ENCODE measurements at places on chromosomes 16 and 17. TPM values are rescaled to one million over a fixed set of nuclear protein-coding genes. Genes with fewer than 3 reads are reported as not detected.

DNA sequence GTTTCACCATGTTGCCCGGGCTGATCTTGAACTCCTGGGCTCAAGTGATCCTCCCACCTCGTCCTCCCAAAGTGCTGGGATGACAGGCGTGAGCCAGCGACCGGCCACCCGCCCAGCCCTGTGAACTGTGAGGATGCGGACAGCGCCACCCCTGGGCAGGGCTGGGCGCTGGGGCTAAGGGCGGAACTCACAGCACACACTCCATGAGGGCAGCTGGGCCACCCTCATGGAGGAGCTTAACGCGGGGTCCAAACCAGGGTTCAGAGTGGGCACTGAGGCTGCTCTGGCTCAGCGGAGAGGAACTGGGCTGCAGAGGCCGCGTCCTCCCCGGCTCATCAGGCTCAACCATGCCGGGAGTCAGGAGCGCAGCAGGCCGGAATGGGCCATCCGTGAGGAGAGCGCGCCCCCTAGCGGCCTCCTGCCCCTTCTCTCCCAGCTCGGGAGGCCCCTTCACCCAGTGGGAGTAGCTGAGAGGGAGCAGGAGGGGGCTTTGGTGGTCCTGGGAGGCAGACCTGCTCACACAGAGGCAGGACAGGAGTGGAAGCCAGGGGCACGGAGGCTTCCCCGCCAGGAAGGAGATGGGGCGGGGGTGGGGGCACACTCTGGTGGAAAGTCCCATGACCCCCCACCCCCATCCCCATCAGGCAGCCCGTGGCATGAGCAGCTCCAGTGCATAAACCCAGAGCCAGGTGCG is 13.8 kb downstream of the CORO7 start:
- peaks cover 7% of the 10 kb centered on the region for H3K4me1 ChIP-seq
- peak; percentile 79 for DNase-seq
- no peak overlapping the region for H3K4me3 ChIP-seq
- H3K36me3 ChIP-seq: peaks cover 12% of the 10 kb centered on the region
- H3K27ac ChIP-seq: no peak overlapping the region

DNA sequence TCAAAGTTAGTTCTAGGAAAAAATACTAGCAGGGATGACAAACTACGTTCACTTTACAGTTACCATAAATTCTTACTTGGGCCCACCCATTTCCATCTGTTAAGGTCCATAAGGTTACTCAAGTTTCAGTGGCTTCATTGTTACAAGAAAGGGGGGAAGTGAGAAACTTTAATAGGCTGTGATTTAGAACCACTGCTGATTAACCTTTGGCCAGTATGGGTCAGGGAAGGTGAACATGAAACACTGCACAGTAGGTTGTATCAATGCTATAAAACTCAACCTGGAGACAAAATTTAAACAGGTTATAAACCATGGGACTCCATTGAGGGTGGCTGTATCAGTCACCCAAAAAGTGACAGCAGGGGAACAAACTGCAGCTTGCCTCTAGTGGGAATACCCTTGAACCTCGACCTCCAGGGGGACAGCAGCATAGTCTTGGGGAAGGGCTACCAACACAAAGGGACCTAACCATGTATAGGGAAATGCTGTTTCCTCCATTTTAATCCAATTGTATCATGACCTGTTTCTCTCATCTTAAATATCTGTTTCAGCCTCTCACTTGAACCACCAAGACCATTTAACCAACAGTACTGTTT is 10.4 kb downstream of the PTRH2 start:
- no peak overlapping the region for H3K4me3 ChIP-seq
- DNase-seq: no peak
- peaks cover 32% of the 10 kb centered on the region for H3K4me1 ChIP-seq
- peaks cover 34% of the 10 kb centered on the region for H3K36me3 ChIP-seq

DNA sequence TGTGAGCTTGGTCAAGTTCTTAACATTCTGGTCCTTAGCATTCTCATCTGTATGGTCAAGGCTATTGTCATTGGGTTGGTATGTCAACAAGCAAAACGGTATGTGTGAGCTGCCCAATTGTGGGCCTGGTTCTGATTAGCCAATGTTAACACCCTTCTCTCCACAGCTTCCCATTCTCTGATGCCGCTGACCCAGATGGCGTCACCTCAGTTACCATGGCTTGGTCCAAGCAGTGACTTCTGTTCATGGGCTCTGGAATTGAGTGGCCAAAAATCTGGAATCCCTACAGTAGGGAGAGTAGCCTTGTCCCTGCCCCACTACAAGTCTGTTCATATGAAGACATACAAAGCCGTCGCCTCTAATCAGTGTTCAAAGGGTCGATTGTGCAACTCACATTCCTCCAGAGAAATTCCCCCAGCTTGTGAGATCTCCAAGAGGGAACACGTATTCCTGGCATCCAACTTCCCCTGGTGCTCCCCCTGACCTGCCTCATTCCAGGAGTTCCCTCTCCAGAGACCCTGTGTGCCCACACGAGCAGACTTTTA is 15.8 kb downstream of the TMEM98 start:
- no peak overlapping the region for H3K27ac ChIP-seq
- peaks cover 18% of the 10 kb centered on the region for H3K27me3 ChIP-seq
- no peak for DNase-seq
- no peaks in the 10 kb centered on the region for H3K36me3 ChIP-seq
- H3K4me1 ChIP-seq: no peaks in the 10 kb centered on the region

GRCh38 chr17:10600571-10600970 is 51.1 kb upstream of the MYH2 start:
- H3K4me1 ChIP-seq: no peaks in the 10 kb centered on the region
- H3K36me3 ChIP-seq: no peaks in the 10 kb centered on the region

Gene DPEP1
- total RNA-seq: not detected

DNA sequence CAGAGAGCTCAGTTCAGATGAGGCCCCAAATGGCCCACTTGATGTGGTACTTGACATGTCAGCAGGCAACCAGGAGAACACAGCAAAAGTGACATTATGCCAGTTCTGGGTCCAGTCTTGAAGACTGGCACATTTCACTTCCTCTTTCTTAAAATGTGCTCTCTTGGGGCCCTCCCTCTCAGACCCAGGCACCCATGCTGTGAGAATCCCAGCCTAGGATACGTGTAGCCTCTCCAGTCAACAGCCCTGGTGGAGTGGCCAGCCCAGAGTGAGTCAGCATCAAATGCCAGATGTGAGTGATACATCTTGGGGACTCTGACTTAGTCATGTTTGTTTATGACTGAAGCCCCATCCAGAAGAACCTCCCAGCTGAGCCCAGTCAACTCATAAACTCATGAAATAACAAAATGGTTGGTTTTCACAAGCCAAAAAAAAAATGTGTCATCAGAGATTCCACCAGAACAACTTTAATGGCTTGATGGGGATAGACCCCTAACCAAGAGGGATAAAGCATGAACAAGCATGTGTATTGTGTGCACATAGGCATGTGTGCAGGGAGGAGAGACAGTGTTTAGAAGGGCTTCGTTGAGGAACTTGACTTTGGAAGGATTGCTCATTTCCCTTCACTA is 82.5 kb upstream of the TNRC6C start:
- peaks cover 15% of the 10 kb centered on the region for H3K36me3 ChIP-seq
- no peak for DNase-seq
- no peak overlapping the region for H3K4me3 ChIP-seq
- peaks cover 31% of the 10 kb centered on the region for H3K4me1 ChIP-seq
- H3K27me3 ChIP-seq: peaks cover 2% of the 10 kb centered on the region

DNA sequence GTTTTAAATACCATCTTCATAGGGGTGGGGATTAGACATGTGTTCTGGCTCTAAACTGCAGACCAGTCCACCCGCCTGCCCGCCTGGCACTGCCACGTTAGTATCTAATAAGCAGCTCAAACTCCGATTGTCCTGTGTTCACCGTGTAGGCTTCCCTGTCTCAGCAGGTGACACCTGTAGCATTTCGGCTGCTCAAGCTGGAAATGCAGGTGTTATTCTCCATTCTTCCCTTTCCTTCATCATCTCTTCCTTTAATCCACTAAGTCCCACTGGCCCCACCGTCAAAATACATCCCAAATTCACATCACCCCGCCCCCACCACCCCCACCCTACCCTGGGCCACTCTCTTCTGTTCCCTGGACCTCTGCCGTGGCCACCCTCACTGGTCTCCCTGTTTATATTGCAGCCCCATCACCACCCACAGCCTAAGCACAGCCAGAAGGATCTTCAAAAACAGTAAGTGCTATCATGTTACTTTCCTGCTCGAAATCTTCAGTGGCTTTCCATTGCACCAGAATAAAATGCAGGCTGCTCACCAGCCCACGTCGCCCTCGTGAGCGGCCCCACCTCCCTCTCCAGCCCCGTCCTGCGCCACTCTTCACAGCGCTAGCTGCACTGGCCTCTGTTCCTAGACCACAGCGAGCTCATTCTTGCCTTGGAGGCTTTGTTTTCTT is 65.1 kb downstream of the RTN4RL1 start:
- no peak overlapping the region for H3K4me3 ChIP-seq
- no peaks in the 10 kb centered on the region for H3K36me3 ChIP-seq
- H3K27me3 ChIP-seq: peaks cover under 1% of the 10 kb centered on the region
- H3K27ac ChIP-seq: no peak overlapping the region
- no peak for DNase-seq

GRCh38 chr16:68468842-68469241 is 20.5 kb upstream of the SMPD3 start:
- peak overlapping the region; percentile 39 for H3K27ac ChIP-seq
- no peak for DNase-seq
- peaks cover 39% of the 10 kb centered on the region for H3K4me1 ChIP-seq
- H3K27me3 ChIP-seq: peaks cover 16% of the 10 kb centered on the region

DNA sequence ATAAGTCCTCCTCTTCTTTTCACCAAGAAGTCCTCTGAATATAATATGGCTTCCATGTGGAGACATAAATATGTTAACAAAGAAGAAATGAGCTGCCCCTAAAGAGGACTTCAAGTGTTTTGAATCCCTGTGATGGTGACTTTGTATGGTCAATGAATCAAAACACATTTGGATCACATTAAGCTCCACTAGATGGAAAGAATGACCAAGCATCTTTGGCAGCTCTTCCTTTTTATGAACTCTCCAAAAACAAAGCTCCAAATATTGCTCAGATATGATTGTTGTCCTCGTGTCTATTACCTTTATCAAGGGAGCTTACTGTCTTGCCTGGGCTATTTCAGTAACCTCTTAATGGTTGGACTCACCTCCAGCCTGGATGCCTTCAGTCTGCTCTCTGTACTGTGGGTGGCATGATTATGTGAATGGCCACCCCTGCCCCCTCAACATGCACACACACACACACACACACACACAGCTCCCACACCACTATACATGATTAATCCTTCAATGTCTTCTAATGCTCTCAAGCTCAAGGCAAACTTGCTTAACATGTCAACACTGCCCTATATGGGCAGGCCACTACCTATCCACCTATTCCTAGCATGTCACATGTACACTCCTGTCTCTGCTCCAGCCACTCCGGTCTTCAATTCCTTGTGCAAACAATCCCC is 346.6 kb upstream of the SALL1 start:
- no peak for DNase-seq
- no peak overlapping the region for H3K4me3 ChIP-seq
- H3K36me3 ChIP-seq: no peaks in the 10 kb centered on the region

DNA sequence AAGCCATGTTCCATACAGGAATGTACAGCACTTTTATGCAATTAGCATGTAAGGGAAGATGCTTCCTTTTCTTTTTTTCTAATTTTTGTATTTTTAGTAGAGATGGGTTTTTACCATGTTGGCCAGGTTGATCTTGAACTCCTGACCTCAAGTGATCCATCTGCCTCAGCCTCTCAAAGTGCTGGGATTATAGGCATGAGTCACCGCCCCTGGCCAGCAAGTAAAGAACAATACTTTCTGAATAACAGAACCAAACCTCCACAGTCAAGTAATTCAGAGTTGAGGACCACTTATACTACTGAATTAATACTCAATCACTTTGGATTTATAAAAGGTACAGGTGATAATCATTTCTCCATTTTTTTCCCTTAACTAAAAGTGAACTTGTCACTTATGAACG is 13.0 kb downstream of the C16orf87 start:
- H3K36me3 ChIP-seq: peaks cover 33% of the 10 kb centered on the region
- no peaks in the 10 kb centered on the region for H3K27me3 ChIP-seq
- peaks cover 18% of the 10 kb centered on the region for H3K4me1 ChIP-seq
- no peak overlapping the region for H3K27ac ChIP-seq

- no peak for DNase-seq
- no peaks in the 10 kb centered on the region for H3K36me3 ChIP-seq
- H3K4me1 ChIP-seq: peaks cover 3% of the 10 kb centered on the region
- H3K27ac ChIP-seq: no peak overlapping the region
Observed at GRCh38 chr16:50567651-50568050, 19.5 kb downstream of the NKD1 start.

Gene SNX20
- total RNA-seq: 76.3 TPM

DNA sequence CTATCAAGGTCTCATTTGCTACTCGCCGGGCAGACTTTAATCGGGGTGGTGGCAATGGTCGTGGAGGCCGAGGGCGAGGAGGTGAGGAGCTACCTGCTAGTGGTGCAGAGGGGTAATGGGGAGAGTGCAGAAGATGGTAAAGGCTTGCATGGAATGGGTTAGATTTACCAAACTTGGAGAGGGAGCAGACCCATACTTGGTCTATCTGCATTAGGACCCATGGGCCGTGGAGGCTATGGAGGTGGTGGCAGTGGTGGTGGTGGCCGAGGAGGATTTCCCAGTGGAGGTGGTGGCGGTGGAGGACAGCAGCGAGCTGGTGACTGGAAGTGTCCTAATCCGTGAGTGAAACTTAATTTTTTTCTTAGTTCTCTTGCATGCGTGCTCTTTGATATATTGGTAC is 10.1 kb downstream of the FUS start:
- DNase-seq: no peak
- peaks cover 61% of the 10 kb centered on the region for H3K4me1 ChIP-seq
- H3K27ac ChIP-seq: peak overlapping the region; percentile 52
- H3K36me3 ChIP-seq: peaks cover 68% of the 10 kb centered on the region

DNA sequence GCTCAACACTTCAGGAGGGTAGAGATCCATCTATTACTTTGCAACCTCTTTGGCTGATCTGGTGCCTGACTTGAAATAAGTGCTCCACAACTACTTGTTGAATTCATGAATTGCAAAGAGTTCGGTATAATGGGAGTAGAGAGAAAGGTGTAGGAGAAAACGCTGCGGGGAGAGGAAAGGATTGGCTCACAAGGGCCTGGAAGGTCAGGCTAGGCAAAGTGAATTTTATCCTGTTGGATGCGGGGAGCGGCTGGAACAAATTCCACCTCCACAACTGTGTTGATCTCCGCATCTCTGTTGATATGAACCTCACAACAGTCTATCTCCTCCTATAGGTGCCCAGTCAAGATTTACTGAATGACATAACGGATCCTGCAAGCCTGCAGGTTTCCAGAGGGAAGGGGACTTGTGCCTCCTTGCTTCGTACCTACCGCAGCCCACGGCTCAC is 684 bp downstream of the SLX4 start:
- H3K36me3 ChIP-seq: peaks cover 36% of the 10 kb centered on the region
- H3K27ac ChIP-seq: peak overlapping the region; percentile 73
- no peaks in the 10 kb centered on the region for H3K27me3 ChIP-seq
- H3K4me1 ChIP-seq: peaks cover 53% of the 10 kb centered on the region

GRCh38 chr16:16014329-16015224 is 65.2 kb downstream of the ABCC1 start:
- H3K4me1 ChIP-seq: peaks cover 4% of the 10 kb centered on the region
- peaks cover 45% of the 10 kb centered on the region for H3K36me3 ChIP-seq
- no peak overlapping the region for H3K27ac ChIP-seq
- no peak for DNase-seq
- H3K27me3 ChIP-seq: no peaks in the 10 kb centered on the region

Gene JPH3
- not detected for total RNA-seq
